Right ventricle myocardium superior (tissue), 1 donor: ENCODE measurements at places on chromosomes 12 and 14. TPM values are rescaled to one million over a fixed set of nuclear protein-coding genes. Genes with fewer than 3 reads are reported as not detected.

- no peak for DNase-seq
Observed at GRCh38 chr14:36091096-36091495, 85.4 kb downstream of the PTCSC3 start.

DNA sequence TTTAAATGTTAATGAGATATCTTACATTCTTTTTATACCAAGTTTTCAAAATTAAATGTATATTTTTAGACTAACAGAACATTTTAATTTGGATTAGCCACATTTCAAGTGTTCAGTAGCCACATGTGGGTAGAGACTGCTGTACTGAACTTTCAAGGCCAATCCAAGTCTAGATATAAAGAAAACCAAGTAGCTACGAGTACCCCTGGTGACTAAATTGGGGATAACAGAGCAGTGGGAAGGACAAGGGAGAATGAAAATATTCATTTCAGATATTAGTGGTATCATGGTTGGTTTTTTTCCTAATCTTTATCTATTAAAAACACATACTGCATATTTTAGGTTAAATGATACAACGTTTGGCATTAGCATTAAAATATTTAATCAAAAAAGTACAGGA is 69.4 kb upstream of the RHOJ start:
- DNase-seq, result no peak

DNA sequence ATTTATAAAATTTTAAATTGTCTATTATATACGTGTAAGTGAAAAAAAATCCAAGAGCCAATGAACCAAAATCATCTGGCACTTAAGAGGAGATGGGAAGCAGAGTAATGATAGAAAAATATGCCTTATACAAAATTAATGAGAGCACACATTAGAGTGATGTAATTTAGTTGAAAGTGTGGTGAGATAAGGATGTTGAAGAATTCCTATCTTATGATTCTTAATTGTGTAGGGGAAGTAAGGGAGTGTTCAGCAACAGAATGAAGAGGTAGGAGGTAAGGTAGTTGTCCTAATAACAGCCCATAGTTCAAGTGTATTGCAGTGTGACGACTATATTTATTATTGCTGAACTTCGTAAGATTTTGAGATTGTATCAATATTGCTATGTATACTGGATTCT is 843.4 kb upstream of the FLRT2 start:
- DNase-seq, result no peak

DNA sequence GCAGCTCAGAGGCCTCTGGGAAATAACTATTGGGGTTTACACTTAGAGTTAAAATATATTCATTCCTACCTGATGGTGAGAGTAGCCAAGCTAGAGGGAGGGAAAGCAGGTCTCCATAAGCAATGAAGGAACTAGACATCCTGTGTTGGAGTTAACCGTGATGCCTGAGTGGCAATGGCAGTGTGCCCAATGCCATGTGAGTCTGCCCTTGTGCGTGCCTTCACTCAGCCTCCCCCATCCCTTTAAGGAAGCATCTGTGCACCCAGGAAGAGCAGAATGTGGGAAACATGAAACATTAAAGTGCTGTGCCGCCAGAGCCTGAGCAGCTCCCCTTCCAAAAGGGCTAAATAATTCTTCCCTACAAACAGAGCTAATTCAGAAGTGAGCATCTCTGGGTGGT is 76.3 kb downstream of the COX16 start:
- DNase-seq, result no peak

GRCh38 chr14:76844223-76844622 is 18.0 kb downstream of the LRRC74A start:
- peak; percentile 85 for DNase-seq

- DNase-seq, result no peak
Observed at GRCh38 chr12:121189131-121189530, 20.8 kb upstream of the P2RX4 start.

GRCh38 chr14:54822685-54823084 is 79.9 kb downstream of the GCH1 start:
- DNase-seq, result no peak

- peak; percentile 36 for DNase-seq
Observed at GRCh38 chr14:69484444-69485314, at the start of gene PLEKHD1. Gene PLEKHD1, plus strand, starts transcription at chr14:69484728. Its CDS starts 238 bp downstream, at chr14:69484966.

DNA sequence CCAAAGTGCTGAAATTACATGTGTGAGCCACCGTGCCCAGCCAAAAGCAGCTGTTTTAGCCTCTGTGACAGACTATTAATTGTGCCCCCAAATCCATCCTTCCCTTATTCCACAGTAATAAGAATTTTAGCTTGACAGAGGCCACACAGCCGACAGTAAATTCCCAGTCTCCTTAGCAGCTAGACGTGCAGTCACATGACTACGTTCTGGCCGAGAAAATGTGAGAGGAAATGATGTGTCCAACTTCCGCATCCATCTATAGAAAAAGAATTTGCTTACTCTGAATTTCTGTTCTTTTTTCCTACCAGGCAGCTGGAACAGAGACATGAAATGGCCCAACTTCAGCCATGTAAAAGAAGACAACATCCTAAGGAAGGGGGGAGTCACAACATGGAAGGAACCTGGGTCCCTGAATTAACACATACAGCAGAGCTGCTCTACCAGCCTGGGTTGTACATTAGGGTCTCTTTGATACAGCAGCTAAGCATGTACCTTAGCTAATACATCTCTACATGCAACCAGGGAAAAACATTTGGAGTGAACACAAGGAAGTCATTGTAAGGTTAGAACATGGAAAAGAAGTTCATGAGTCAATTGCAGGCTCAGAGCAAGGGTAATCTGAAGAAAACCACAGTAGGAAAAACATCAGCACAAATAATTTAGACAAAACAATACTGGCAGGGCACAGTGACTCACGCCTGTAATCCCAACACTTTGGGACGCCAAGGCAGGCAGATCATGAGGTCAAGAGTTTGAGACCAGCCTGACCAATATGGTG is 35.5 kb downstream of the CIT start:
- no peak for DNase-seq

DNA sequence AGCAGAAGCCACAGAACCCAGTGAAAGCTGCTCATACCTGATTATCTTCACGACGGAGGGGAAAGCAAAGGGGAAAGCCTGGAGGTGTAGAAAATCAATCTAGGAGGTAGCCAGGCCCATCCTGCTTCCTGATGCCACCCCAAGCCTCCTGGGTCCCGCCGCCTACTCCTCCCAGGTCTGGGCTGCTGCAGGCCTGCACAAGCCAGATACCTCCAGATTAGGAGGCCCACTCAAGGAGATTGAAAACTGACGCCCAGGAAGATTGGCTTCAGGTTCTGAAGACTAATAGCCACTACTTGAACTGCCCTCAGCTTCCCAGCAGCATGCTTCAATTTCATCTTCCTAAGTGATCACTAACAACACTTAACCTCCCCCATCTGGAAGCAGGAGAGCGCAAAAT is 87.1 kb downstream of the GCH1 start:
- no peak for DNase-seq

DNA sequence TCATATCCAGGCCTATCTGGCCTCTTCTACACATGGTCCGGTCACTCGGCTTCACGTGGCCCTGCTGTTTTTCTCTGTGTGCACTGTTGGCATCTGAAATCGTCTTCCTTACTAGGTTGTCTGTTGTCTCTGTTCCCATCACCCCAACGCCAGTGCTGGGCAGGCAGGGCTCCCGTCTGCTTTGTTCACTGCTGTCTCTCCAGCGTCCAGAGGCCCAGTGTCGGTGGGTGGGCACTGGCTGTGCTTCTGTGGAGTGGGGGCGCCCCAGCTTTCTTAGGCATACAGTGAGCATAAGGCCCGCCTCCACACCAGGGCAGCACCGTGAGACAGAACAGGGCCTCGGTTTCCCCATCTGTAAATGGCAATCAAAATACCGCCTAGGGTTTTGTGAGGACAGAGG is 153.1 kb downstream of the BCL11B start:
- DNase-seq, result no peak

GRCh38 chr14:66152302-66152701 is 333.9 kb upstream of the CCDC196 start:
- no peak for DNase-seq

DNA sequence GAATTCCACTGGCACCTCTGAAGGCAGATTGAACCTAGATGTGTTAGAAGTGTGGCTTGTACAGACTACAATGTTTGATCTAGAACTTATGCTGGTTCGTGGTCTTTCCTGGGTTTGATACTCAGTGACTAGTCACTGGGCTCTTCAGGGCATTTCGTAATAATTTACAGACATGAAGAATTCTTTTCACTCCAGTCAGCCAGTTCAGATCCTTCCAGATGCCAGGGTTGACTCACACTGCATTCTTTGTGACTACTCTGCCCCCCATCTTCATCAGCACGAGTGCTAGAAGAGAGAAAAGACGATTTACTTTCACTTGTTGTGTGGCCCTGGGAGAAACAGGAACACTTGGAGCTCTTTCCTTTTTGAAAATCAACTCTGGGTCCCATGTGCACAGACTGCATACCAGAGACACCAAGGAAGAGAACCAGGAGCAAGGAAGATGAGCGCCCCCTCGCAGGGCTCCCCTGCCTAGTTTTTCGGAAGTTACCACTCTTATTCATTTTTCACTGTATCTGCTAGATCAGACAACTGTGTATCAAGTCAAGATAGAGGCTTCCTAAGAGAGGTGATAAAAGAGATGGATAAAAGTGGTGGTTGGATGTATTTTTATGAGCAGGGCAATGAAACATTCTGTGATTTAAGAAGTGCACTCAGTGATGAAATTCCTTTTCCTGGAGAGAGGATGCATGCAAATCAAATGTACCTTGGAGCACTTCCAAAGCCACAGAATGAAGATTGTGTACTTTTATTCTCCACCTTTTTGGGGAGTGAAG is 33.5 kb upstream of the EVL start:
- DNase-seq, result no peak

DNA sequence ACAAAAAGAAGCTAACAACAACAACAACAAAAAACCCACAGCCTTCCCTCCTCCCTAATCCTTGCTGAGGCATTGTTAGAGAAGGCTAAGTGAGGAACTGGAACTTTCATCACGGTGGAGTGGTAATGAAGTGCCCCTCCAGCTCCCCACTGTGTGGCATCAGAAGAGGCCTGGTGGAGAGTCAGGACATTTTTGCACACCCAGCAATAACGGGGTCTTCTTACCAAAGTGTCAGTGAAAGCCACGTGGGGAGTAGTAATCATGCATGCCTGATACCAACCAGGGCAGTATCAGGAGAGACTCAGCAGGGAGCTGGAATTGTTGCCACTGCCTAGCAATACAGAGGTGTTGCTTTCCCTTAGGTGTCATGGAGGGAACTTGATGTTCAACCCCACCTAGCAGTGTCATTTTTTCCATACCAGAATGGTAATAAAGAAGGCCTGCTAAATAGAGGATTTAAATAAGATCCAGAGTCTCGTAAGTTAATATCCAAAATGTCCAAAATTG is 299.7 kb upstream of the RGS6 start:
- no peak for DNase-seq

DNA sequence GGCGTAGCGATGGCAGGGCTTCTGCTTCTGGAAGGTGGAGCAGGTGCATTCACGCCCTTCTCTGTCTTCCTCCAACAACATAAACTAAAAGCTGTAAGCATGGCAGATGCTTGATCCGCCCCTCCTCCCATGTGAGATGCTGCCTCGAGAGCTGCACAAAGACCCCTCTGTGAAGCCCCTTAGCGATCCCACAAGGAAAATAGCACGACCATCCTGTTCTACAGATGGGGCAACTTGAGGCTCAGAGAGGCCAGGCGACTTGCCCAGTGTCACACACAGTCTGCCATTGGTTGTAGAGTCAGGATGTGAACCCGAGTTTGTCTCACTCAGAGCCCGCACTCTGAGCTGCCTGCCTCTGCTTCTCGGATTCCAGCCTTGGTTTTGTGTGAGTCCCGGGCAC is 144.4 kb downstream of the SCARB1 start:
- DNase-seq, result no peak

DNA sequence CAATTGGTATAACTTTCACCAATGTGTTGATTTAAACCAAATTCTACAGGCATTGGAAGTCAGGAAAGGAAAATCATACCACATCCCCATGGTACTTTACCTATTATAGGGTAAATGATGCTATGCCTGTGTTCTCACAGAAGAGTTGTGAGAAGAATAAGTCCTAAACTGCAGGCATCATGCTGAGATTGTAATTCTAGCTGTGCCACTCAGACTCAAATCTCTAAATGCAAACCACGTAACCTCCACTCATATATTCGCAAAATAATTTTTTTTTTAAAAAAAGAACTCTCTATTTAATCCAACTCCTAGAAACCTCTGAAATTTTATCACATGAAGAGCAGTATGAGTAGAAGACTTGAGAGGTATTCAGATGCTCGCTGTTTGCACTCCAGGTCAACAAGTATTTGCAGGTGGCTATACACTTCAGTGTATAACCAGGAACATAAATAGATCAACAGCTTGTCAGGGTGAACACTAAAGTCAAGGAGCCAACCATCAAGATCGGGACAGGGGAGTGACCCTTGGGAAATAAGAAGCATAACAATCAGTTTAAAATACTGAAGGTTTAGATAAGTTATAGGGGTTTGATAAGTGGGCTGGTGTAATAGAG is 110.1 kb downstream of the SLC25A21 start:
- DNase-seq, result no peak

- DNase-seq, result no peak
Observed at GRCh38 chr14:99936738-99937474, 128.3 kb upstream of the EVL start.

GRCh38 chr12:102503056-102503681 is 22.8 kb upstream of the IGF1 start:
- DNase-seq, result no peak

DNA sequence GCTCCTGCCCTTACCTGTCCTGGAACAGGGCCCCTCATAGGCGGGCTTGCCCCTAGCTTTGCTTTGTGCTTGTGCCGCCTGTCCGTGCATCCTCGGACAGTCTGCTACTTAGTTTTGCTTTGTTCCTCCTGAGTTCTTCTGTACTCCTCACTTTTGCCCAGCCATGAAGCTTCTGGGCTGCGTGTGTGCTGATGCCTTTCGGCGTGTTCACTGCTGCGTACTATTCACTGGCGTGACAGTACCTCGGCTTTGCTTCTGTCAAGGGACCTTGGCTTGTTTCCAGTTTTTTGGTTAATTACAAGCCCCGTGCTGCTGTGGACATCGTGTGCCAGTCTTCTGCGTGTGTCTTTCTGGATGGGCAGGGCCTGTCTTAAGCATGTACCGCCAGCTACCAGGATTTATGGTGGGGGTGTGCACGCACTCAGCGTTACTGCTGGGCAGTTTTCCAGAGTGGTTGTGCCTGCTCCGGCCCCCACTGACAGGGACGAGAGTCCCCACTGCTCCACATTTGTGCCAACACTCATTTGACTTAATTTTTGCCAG is 2.5 kb downstream of the PACS2 start:
- DNase-seq, result no peak

SLCO1C1 gene
- total RNA-seq, result 0.94 TPM

RASSF9 gene
- 4.5 TPM for total RNA-seq

CD69 gene
- total RNA-seq, result 0.40 TPM

GPR84 gene
- total RNA-seq, result not detected

ERBB3 gene
- 4.8 TPM for total RNA-seq

SLC7A7 gene
- total RNA-seq, result 4.6 TPM

BICDL1 gene
- 0.35 TPM for total RNA-seq

ACACB gene
- 167 TPM for total RNA-seq

TAS2R42 gene
- total RNA-seq, result not detected

POLE2 gene
- 0.38 TPM for total RNA-seq

IRAK3 gene
- total RNA-seq, result 4.0 TPM

FOXA1 gene
- total RNA-seq, result not detected
